ENCODE measurements at places on chromosomes 12 and 14.

DNA sequence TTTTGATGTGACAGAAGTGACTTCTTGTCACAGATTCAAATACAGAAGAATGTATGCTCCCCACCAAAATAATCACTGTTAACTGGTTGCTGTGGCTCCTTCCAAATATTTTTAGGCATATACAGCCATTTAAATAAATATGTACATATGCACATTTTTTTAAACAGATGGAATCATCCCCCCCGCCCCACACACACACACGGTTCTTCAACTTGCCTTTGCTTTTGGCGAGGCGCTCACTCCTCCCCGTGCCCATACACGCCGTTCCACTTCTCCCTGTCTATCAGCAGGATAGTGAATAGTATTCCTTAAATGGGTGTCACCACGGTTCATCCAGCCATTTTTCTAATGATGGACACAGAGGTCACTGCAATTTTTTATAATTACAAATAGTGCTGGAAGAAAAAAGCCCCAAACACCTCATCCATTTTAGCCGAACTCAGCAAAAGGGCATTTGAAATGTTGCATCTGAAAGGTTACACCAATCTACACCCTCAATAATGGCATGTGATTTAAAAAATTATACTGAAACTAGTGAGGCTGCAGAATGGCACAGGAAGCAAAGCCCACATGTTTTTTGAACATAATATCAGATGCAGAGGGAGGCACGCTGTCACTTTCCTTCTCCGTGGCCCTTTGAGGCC is 39.2 kb upstream of the MEG3 start:
- no peak for DNase-seq

DNA sequence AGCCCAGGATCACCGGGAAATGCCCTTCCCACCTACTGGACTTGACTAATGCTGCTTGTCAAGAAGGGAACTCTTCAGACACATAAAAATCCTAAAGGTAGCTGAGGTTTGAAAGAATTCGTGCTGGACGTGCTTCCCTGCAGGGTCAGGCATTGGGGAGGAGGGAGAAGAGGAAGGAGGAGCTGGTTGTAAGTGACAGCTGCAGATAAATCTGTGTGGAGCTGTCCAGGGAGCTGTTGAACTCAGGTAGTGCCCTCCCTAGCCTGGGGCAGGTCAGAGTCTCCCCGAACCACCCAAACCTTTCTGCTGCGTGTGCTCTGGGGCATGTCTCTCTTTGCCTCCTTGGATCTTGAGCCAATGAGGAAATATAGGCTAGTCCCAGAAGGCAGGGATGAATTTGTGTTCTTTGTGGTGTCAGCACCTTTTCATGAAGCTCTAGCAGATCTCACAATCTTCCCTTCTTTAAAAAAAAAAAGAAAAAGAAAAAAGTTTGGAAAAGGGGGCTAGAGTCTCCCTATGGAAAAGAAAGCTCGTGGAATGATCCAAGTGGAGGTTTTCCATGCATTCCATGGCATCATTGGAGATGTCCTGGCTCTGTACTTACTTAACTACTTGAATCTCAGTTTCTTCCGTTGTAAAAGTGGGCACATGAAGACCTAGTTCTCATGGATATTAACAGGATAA is 23.6 kb upstream of the FOS start:
- DNase-seq: no peak

GRCh38 chr14:49017447-49017846 is 568.7 kb downstream of the RPS29 start:
- DNase-seq: no peak

DNA sequence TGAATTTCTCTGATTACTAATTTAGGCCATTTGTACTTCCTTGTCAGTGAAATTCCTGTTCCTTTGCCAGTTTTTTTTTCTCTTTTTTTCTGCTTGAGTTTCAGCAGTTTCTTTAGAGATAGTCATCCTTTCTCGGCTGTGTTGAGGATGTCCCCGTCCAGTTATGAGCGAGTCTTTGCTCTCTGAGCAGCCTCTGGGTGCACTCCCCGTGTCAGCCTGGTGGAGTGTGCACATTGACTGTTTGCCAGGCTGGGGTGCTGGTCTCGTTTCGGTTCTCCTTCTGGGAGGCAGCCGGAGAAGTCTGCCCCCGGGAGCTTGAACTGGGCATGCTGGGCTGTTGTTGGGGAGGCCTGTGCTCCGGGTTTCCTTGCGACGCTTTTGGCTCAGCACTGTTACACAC is 3.0 kb downstream of the PACS2 start:
- peak; percentile 21 for DNase-seq

- no peak for DNase-seq
These were observed 64.3 kb downstream of the SLC16A7 start for GRCh38 chr12:59660148-59660547.

DNA sequence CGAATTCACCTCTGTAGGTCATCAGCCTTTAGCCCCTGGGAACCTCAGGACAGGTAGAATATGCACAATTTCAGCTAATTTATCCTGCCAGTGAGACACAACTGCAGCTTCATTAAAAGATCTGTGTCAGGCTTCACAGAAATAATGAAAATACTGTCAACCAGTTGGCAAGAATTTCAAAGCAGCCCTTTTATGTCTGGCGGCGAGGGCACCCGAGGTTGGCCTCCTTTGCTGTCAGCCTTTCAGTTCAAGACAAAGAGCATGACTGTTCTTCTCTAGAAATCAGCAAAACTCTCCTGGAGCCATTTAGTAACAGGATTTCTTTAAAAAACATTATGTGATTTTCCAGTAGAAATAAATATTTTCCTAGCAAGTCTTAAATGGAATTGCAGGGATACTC is 75.9 kb downstream of the BBS10 start:
- DNase-seq: no peak

GRCh38 chr14:100363053-100363452 is 39.9 kb downstream of the SLC25A47 start:
- DNase-seq: no peak

- DNase-seq: no peak
These were observed 235.5 kb downstream of the ADAMTS20 start for GRCh38 chr12:43316520-43316919.

GRCh38 chr14:22232933-22233332 is 356.1 kb downstream of the DAD1 start:
- no peak for DNase-seq

DNA sequence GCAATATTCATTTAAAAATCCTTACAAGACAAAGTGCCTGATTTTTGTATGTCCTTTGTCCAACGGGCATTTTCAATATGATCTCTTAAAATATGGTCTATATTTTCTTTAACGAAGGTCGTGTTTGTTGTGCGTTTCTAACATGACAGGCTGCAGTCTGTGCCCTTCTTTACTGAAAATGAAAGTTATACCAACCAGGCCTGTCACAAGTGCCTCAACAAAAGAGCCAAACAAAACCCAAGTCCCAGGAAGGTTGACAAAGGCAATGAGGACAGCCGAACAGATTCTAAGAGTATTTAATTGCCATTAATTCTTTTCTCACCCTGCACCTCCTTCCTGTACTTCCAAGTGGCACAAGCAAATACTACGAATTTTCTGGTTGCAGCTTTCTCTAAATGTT is 13.9 kb downstream of the PAX9 start:
- no peak for DNase-seq

GRCh38 chr12:5784462-5785130 is 160.5 kb downstream of the ANO2 start:
- no peak for DNase-seq

GRCh38 chr14:51521764-51522163 is 129.9 kb upstream of the FRMD6 start:
- DNase-seq: no peak

DNA sequence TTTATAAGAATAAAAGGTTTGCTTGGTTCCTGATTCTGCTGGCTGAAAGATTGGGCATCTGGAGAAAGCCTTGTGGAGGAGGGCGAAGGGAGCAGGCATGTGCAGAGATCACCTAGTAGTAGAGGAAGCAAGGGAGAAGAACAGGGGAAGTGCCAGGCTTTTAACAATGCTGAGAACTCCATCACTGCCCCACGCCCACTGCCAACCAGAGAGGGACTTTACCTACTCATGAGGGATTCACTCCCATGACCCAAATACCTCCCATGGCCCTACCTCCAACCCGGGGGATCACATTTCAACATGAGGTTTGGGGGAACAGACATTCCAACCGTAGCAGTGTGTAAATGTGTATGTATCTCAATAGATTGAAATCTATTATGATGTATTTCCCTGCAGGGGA is 360.3 kb downstream of the GLT1D1 start:
- no peak for DNase-seq

- no peak for DNase-seq
These were observed 211.9 kb upstream of the TBX3 start for GRCh38 chr12:114895827-114896226.

GRCh38 chr12:26017484-26018211 is 59.2 kb downstream of the RASSF8 start:
- no peak for DNase-seq

GRCh38 chr12:92539976-92540781 is 162.6 kb upstream of the PLEKHG7 start:
- no peak for DNase-seq

DNA sequence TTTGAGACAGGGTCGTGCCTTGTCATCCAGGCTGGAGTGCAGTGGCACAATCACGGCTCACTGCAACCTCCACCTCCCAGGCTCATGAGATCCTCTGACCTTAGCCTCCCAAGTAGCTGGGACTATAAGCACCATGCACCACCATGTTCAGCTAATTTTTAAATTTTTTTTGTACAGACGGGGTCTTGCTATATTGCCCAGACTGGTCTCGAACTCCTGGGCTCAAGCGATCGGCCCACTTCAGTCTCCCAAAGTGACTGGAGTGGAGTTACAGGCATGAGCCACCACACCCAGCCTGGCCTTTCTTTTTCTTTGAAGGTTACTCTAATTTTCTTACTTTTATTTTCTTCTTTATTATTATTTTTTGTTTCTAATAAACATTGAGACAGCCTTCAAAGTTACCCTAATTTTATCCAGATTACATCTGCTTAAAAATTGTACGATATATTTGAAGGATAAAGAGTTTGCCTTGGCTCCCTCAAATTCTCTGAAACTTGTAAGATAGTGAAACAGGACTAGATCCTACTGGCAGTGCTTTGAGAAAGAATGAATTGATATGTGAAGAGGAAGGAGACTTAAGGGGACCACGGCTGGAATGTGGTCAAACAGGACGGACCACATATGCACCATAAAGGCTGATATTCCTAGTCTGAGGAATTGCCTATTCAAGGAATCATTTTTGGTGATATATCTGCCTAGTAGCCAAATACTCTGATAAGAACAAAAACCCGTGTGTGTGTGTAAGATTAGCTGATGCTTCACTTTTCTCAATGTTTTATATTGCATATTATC is 14.1 kb upstream of the SINHCAF start:
- DNase-seq: no peak

GRCh38 chr14:98582276-98582675 is 689.7 kb downstream of the BCL11B start:
- no peak for DNase-seq

GRCh38 chr14:39228509-39229221 is 5.0 kb upstream of the MIA2 start:
- DNase-seq: peak; percentile 27

DNA sequence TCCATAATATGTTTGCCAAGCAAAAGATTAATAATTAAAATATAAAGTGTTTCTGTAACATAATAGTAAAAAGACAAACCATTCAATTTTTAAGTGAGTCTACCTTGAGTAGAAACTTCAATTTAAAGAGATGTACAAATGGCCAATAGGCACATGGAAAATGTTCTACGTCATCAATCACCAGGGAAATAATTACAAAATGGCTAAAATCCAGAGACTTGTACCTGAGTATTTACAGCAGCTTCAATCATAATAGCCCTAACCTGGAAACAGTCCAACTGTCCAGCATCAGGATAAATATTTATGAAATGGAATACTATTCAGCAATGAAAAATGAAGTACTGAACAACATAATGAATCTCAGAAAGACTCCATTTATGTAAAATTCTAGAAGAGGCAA is 95.5 kb upstream of the FAR2 start:
- no peak for DNase-seq

GRCh38 chr14:102516531-102517391 is 7.2 kb upstream of the ANKRD9 start:
- DNase-seq: peak; percentile 70

DNA sequence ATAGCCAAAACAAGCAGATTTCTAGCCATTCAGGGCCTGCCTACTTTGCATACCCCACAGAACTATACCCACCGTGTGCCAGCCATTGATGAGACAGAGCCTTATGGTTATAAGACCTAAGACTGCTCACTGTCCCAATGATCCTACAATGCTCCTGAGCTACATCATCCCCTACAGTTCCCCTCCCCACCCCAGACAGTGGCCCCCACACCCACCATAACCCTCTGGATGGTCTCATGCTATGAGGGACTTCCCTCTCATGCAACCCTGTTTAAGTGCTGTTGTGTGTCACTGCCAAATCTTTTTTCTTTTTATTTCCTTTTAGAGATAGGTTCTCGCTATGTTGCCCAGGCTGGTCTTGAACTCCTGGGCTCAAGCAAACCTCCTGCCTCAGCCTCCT is 75.9 kb downstream of the CHST11 start:
- DNase-seq: no peak

- DNase-seq: no peak
These were observed 8.7 kb downstream of the CLEC7A start for GRCh38 chr12:10121278-10121677.

GRCh38 chr12:171743-172676 is 41.9 kb downstream of the SLC6A12 start:
- DNase-seq: no peak

GRCh38 chr12:102567031-102567985 is 86.9 kb upstream of the IGF1 start:
- DNase-seq: no peak

DNA sequence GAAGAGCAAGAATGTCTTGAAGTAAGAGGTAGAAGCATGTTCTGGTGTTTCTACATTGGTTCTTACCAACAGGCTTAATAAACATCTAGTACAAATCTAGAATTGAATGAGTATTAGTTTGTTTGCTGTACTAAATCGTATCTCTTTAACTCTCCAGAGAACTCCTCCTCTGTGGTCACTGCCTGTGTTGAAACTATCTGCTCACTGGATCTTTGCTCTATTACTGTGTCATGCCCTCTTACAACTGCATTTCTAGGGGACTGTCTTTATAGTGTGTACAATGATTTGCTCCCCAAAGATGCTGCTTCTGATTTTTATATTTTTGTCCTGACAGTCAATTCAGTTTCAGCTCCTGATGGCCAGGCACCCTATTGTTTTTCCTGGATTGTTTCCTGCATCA is 50.1 kb upstream of the E2F7 start:
- DNase-seq: no peak

- DNase-seq: no peak
These were observed 19.7 kb downstream of the ASPG start for GRCh38 chr14:104105071-104105821.

GRCh38 chr14:42214981-42215491 is 608.4 kb downstream of the LRFN5 start:
- no peak for DNase-seq
